Hypothalamus (tissue), 51 donors: ENCODE measurements at places on chromosomes 11 and 22.
A peak's percentile ranks its signal among the peaks of the same experiment; 100 is the strongest.

DNA sequence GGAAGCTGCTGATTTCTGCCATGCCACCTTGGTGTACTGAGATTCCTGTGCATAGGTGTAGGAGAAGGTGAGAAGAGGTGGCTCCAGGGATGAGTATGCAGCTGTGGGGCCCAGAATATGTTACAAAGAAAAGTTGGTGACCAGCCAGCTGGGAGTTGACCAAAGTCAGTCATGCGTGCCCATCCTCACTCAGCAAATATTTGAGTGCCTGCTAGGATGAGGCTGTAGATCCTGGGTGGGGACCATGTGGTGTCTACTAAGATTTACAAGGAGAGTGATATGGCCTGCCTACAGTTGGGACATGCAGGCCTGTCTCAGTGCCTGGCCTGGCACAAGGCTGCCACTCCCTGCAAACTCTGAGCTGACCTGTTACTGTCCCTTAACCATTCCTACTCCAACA, 19.4 kb downstream of the RNF185 start:
- no peak for DNase-seq

GRCh38 chr11:58928107-58928499, 11.2 kb upstream of the GLYATL1 start:
- DNase-seq: no peak

- peak; percentile 26 for DNase-seq
Observed at GRCh38 chr11:10625982-10626311, 57.5 kb upstream of the LYVE1 start.

GRCh38 chr11:94089341-94089740, 39.3 kb upstream of the PANX1 start:
- no peak for DNase-seq

- no peak for DNase-seq
Observed at GRCh38 chr22:32617271-32617670, 142.7 kb downstream of the FBXO7 start.
